Frontal cortex (tissue), 4 donors: ENCODE measurements at places on chromosomes 1 and 21.

DNA sequence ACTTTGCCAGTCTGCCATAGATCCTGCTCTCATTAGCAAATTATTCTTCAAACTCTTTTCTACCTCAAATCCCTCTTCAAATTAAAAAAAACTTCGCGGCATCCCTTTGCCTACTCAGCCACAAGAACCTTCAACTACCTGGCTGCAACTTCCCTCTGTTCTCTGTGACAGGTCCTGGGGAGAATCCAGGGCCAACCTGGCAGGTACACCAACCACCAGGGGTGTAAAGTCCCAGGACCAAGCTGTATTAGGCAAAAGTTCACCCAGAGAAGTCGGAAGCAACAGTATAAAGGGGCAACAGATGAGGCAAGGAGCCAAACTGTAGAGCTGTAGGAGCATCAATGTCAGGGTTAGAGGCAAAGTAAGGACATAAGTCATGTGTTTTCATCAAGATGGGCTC, 18.3 kb upstream of the ITLN2 start:
- no peak for DNase-seq

DNA sequence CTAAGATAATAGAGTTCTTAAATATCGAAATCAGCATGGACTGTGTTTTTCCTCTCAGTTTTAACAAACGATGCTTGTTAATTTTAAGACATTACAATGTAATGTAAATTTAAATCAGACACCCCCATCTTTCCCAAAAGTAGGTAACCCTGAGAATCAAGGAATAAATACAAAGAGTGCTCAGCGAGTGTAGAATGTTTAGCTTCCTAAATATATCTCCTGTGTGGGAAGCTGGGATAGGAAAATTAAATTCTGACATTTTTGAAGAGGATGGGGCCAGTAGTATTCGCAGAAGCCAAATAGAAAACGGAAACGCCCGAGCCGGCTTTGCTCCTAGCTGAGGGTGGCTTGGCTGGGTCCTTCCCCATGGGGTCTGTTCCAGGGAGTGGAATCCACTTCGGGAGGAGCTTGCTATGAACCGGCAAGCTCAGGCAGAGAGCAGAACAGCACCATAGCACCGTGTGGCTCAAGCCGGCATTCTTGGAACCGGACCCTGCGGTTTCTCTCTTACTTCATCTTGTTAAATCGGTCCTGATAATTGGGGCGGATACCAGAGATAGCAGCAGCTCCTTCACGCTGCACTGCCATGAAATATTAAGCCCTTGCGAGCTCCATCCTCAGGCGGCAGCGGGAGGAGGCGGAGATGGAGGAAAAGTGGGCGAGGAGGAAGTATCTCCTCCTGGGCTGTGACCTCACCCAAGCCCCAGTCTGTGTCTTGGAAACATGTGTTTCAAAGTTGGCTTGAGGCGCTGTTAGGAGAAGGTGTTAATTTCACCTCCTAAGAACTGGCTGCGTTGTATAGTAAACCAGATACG, 24.9 kb downstream of the MAP3K7CL start:
- no peak for DNase-seq

DNA sequence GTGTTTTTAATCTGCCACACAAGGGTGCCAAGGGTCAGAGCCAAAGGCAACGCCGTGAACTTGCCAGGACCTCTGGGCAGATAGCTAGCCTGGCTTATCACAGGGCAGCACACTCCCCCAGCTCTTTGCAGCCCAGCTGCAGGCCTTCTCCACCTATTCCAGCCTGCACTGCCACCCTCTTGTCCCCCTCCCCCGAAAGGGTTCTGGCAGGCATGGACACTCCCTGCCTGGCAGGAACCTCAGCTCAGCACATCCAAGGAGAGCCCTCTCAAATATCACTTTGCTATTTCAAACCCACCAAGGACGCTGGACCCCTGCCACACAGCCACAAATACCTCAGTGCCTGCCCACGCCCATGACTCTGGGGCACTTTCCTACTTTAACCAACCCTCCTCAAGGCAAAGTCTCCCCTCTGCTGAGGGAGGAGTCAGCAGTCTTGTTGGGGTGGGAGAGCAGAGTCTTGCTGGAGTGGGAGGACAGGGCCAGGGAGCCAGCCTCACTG, 9.1 kb downstream of the SSBP3 start:
- DNase-seq: no peak

- no peak for DNase-seq
Measured at GRCh38 chr1:56517404-56518130, 61.8 kb downstream of the PLPP3 start.

GRCh38 chr1:155479205-155479604, 83.4 kb downstream of the ASH1L start:
- no peak for DNase-seq

DNA sequence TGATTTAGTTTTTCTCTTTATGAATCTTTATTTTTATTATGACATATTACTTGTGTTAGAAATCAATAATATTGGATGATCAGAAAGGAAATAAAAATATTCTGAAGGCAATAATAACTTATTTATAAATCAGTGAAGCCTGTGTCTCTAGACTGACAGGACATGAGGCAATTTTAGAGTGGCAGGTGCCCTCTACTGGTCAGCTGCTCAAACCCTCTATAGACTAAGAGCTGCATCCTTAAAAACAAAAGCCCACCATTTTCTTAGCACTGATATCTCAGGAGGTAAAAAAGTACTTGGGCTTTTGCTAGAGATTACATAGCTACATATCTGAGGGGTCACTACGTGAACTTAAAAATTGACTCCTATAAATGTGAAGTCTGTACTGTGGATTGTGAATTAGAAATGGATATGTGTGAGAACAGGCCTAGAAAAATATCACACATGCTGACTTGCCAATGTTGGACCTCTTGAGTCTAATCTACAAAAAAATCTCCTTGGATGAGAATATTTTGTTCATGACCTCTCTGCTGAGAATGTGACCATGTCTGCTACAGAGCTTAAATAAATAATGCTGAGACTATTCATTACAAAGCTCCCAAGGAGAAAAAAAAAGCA, 597.9 kb upstream of the ADAMTS5 start:
- peak; percentile 14 for DNase-seq

- no peak for DNase-seq
Measured at GRCh38 chr21:45982758-45983648, 1.4 kb downstream of the COL6A1 start.

DNA sequence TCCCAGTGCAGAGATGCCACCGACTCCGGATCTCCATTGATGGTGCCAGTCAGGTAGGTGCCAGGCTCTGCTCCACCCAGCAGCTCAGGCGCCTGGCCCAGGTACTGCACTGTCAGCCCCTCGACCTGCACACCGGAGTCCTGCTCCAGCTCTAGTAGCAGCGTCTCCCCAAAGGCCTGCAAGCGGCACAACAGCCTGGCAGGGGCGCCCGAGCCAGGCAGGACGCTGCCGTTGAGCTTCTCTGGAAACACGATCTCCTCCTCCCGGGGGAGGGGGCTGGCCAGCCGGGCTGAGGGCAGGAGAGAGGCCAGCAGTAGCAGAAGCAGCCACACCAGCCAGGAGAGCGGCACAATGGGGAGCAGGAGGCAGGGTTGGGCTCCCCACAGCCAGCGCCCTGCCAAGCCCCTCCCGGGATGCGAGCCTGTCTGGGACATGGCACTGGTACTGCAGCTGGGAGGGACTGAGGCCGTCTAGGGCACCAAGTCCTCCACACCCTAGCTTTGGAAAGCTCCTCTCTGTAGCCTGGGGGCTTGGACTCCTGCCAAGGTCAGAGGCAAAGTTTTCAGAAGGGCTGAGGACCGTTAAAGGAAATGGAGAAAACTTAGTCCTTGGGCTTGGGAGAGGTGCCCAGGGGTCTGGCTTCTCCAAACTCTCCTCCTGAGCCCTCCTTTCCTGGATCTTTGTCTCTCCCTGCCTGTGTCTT, 509 bp downstream of the ADAMTS4 start:
- DNase-seq: no peak

GRCh38 chr1:19596065-19596713, 47.9 kb upstream of the NBL1 start:
- peak; percentile 18 for DNase-seq

- no peak for DNase-seq
Measured at GRCh38 chr1:66505671-66506392, 28.1 kb upstream of the SGIP1 start.

DNA sequence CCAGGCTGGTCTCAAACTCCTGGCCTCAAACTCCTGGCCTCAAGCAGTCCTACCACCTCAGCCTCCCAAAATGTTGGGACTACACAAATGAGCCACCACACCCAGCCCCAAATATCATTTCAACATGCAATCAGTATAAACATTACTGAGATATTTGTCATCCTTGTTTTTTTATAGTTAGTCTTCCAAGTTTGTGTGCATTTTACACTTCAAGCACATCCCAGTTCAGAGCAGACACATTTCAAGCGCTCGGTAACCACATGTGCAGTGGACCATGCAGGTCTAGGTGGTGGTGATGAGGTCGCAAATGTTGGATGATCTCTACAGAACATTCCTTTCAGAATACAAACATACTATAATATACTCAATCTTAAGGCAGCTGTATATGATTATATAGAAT, 23.8 kb upstream of the APP start:
- no peak for DNase-seq

DNA sequence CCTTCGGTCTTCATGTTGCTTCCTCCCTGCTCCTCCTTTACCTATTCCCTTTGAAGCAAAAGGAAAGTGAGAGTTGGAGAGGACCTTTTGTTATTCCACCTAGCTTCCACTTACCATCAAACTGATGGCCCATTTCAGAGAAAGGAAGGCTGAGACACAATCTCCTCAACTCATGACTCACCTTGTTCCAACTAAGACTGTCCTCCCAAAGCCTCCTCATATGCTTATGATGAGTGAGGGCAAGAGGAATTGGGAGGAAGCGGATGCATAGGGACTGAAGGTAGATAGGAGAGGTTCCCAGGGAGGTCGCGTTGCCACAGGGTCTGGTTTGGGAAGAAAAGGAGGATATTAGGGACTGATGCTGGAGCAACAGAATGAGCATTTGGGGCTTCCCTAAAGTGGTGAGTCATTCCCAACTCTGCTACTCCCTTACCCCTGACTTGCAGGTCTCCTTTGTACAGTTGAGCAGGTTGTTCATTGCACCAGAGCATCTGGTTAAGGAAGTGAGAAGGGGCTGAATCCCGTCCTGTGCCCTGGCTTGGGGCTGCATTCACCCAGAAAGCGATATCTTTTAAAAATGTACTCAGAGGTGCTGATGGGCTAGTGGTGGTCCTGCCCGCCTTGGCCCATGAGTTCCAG, 35.0 kb downstream of the LGR6 start:
- DNase-seq: no peak

DNA sequence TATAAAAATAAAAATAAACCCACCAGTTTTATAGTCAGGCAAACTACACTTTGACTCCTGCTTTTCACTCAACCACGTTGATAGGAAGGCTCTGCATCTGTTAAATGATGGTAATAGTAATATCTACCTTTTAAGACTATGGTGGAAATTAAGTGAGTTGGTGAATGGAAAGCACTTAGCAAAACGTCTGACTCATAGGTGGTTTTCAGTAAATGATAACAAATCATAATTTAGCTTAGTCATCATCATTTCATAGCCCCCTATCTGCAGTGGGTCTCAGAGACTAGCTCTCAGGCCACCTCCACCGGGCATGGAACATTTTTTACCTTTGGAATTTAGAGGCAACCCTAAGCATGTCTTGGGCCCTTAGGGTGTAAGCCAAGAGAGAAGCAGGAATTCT, 160.0 kb downstream of the PDE4B start:
- DNase-seq: no peak

- DNase-seq: no peak
Measured at GRCh38 chr1:155072531-155073289, 5.9 kb upstream of the EFNA3 start.

DNA sequence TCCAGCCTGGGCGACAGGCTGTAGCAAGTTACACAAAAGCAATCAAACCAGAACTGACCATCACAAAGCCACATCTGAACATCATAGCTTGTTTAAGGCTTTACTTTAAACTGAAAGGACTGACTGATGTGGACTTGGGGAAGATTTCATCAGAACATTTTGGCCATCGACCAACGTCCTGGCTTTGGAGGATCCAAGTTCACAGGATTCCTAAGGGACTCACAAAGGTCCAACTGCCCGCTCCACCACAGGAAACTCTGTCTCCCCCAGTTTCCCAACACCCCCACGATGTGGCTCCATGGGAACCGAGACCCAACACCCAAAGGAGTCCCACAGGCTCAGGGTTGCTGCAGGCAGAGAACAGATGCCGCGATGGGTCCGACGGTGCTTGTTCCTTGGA, 9.3 kb downstream of the SSU72 start:
- no peak for DNase-seq

- no peak for DNase-seq
Measured at GRCh38 chr21:25790878-25791204, 56.1 kb downstream of the GABPA start.

DNA sequence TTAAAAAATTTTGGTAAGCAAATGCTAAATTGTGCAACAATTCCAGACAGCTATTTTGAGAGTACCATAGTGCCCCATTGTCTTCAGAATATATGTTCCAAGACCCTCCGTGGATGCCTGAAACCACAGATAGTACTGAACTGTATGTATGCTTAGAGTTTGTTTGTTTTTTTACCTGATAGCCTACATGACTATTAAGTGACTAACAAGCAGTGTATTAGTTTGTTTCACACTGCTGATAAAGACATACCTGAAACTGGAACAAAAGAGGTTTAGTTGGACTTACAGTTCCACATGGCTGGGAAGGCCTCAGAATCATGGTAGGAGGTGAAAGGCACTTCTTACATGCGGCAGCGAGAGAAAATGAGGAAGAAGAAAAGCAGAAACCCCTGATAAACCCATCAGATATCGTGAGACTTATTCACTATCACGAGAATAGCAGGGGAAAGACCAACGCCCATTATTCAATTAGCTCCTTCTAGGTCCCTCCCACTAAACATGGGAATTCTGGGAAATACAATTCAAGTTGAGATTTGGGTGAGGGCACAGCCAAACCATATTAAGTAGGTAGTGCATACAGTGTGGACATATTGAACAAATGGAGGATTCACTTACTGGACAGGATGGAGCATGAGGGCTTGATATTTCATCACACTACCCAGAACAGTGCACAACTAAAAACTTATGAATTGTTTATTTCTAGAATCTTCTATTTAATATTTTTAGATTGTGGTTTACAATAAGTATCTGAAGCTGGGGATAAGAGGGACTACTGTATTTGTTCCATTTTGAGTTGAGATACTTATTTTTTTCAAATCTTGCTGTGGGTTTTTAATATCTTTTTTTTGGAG, 78.5 kb downstream of the LHX9 start:
- no peak for DNase-seq

- no peak for DNase-seq
Measured at GRCh38 chr1:236851871-236852270, 56.8 kb downstream of the MTR start.

GRCh38 chr1:162040657-162041056, 17.0 kb upstream of the OLFML2B start:
- no peak for DNase-seq

DNA sequence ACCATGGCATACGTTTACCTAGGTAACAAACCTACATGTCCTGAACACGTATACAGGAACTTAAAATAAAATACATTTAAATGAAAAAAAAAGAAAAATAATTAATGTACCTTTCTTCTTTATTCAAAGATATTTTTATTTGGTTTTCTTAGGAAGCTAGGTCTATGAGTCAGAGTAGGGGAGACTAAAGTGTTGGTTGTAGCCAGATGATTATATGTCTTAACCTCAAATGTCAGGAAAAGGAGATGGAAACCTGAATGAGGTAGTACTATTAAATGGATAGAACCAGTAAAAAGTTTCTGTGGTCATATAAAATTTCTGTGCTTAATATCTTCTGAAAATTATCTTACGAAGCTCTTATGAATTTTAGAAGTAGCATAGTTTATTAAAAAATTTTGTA, 275.8 kb downstream of the KCTD3 start:
- DNase-seq: no peak
